Cerebellum (tissue), 4 donors: ENCODE measurements at places on chromosomes 11 and 22. TPM values are rescaled to one million over a fixed set of nuclear protein-coding genes. Genes with fewer than 3 reads are reported as not detected.

MPPED2 gene
- total RNA-seq: 50.4 TPM

SCGB1C1 gene
- total RNA-seq: not detected

FOLR3 gene
- not detected for total RNA-seq

LSP1 gene
- 0.82 TPM for total RNA-seq

CDC45 gene
- total RNA-seq: 7.4 TPM

ARHGAP20 gene
- 34.5 TPM for total RNA-seq

SGSM1 gene
- 8.6 TPM for total RNA-seq

CLDN5 gene
- total RNA-seq: 52.7 TPM

OR10W1 gene
- not detected for total RNA-seq

TNNI2 gene
- total RNA-seq: not detected

KRTAP5-9 gene
- not detected for total RNA-seq

RBFOX2 gene
- 397 TPM for total RNA-seq

SIAE gene
- 8.0 TPM for total RNA-seq

GRK2 gene
- 32.6 TPM for total RNA-seq

NOX4 gene
- 5.3 TPM for total RNA-seq

CSTPP1 gene
- total RNA-seq: 63.5 TPM

OR8D4 gene
- total RNA-seq: 0.18 TPM

HEPN1 gene
- not detected for total RNA-seq

MRGPRX3 gene
- not detected for total RNA-seq

ABCG4 gene
- 4.0 TPM for total RNA-seq

CECR2 gene
- 25.5 TPM for total RNA-seq

PLET1 gene
- not detected for total RNA-seq

WBP2NL gene
- total RNA-seq: 8.3 TPM

POLR2L gene
- 23.7 TPM for total RNA-seq

KCNJ5 gene
- 0.82 TPM for total RNA-seq

DENND5A gene
- total RNA-seq: 169 TPM

PHF5A gene
- 31.0 TPM for total RNA-seq

BBOX1 gene
- 3.0 TPM for total RNA-seq

MUC2 gene
- total RNA-seq: 1.5 TPM

TRIM49D1 gene
- total RNA-seq: not detected

FOSL1 gene
- total RNA-seq: not detected

HOATZ gene
- not detected for total RNA-seq

MS4A6A gene
- total RNA-seq: 3.3 TPM

FREY1 gene
- 2.5 TPM for total RNA-seq

ACR gene
- total RNA-seq: not detected

ZNF143 gene
- total RNA-seq: 25.9 TPM

CFAP300 gene
- 5.2 TPM for total RNA-seq

FBLN1 gene
- 45.0 TPM for total RNA-seq

MYO7A gene
- total RNA-seq: 3.9 TPM

APOBEC3H gene
- not detected for total RNA-seq

SMPD1 gene
- 11.5 TPM for total RNA-seq

CDK2AP2 gene
- 7.9 TPM for total RNA-seq

BIK gene
- 0.91 TPM for total RNA-seq
